ENCODE measurements at places on chromosomes 7 and 10. TPM values are rescaled to one million over a fixed set of nuclear protein-coding genes. Genes with fewer than 3 reads are reported as not detected.

DNA sequence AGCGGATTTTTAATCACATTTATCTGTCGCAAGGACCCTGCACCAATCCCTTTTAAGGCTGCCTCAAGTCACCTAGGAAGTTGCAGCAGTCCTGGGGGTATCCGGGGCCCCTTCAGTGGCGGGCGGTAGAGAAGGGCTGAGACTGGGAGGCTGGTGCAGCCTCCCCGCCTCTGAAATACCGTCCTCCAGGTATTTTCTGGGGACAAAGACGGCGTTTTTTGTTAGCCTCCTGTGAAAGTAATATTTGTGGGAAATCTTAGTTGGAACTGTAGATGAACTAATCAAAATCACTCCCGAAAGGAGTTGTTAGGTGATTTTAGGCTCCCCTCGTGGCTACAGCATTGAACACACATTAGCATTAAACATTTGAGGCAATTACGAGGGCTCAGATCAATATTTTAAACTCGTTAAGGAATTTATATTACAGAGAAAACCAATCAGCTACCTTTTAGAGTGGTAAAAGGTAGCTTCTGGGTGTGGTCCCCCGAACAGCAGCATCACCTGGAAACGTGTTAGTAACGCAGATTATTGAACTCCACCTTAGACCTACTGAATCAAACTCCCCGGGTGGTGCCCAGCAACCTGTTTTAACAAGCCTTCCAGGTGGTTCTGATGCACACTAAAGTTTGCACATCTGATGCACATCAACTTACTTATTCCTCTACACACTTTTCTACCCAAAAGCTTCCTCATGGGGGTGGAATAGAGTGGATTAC is 530 bp upstream of the ANXA7 start:
- H3K4me1 ChIP-seq, result peaks cover 24% of the 10 kb centered on the region
- H3K27ac ChIP-seq, result peak overlapping the region; percentile 89
- DNase-seq, result no peak
- peaks cover 1% of the 10 kb centered on the region for H3K36me3 ChIP-seq

DNA sequence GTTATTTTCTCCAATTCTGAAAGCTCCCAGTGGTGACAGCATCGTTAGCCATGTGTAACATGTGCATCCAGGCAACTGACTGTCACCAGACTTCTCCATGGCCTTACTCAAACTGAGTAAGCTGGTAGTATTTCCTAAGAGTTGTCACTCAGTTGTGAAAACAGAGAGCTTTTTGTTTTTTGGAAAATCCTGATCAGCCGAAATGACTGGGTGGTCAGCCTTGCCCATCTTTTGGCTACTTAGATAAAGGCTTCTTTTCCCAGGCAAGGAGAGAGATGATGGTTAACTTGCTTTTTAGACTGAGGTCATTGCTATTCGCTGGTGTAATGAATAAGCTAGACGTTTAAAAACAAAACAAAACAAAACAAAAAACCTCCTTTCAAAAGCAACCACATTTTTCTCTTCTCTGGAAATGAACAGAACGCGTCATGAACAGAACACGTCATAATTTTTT is 159.5 kb upstream of the KLF14 start:
- no peak overlapping the region for H3K27ac ChIP-seq
- peaks cover 3% of the 10 kb centered on the region for H3K36me3 ChIP-seq
- H3K4me3 ChIP-seq, result no peak overlapping the region
- H3K4me1 ChIP-seq, result peaks cover 3% of the 10 kb centered on the region

The PDK4 gene
- 1.1 TPM for total RNA-seq

DNA sequence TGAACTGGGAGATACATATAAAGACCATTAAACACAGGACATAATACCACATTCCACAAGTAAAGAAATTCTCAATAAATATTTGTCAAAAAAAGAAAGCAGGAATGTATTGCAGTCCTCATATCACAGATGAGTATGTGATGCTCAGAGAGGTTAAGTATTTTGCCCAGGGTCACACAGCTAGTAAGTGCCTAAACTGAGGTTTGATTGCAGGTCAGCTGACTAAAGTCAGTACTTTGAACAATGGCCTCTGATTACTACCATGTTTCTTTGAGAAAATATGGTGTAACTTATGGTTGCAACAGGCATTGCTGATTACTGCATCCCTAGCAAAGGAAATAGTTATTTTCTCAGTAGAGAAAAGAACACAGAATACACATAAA is 267.1 kb downstream of the ELMO1 start:
- H3K4me1 ChIP-seq, result peaks cover 2% of the 10 kb centered on the region
- H3K27ac ChIP-seq, result no peak overlapping the region
- DNase-seq, result no peak
- no peaks in the 10 kb centered on the region for H3K36me3 ChIP-seq

The CALML3 gene
- 0.07 TPM for total RNA-seq

Measured in mesothelial cell of epicardium (in vitro differentiated cells).